D721Med (cell line): ENCODE measurements at places on chromosomes 5 and 9.
A peak's percentile ranks its signal among the peaks of the same experiment; 100 is the strongest.

GRCh38 chr5:55899344-55899743, 48.2 kb downstream of the IL31RA start:
- DNase-seq: no peak

GRCh38 chr9:124340219-124341069, 74.8 kb downstream of the PSMB7 start:
- DNase-seq: no peak

DNA sequence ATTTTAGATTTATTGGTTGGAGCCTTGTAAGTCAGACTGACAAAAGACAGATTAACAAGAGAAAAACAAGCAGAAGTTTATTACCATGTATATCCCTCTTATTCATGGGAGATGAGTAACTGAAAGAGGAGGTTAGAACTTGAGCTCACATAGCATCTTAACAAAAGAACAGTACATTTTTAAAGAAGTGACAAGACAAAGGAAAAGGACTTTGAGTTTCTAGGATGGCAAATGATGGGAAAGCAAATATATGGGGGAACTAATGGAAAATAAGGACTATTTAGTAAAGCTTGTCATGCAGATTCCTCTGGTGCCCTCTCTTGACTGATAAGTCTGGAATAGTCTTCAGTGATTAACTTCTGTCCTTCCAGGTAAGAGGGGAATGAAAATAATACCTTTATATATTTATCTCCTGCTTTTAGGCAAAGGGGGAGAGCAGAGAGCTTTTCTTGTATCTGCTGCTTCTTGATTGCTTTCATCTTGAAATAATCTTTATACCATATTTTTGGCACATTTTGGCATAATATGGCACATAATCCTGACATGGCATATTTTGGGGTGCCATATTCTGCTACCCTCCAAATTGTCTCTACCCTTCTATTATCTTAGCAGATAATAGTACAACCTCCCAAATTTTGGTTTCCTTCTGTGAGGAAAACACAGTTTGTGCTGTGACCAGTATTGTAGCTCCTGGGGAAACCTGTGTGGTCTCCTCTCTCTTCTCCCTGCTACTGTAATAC, 206.8 kb downstream of the TMC1 start:
- DNase-seq: no peak

DNA sequence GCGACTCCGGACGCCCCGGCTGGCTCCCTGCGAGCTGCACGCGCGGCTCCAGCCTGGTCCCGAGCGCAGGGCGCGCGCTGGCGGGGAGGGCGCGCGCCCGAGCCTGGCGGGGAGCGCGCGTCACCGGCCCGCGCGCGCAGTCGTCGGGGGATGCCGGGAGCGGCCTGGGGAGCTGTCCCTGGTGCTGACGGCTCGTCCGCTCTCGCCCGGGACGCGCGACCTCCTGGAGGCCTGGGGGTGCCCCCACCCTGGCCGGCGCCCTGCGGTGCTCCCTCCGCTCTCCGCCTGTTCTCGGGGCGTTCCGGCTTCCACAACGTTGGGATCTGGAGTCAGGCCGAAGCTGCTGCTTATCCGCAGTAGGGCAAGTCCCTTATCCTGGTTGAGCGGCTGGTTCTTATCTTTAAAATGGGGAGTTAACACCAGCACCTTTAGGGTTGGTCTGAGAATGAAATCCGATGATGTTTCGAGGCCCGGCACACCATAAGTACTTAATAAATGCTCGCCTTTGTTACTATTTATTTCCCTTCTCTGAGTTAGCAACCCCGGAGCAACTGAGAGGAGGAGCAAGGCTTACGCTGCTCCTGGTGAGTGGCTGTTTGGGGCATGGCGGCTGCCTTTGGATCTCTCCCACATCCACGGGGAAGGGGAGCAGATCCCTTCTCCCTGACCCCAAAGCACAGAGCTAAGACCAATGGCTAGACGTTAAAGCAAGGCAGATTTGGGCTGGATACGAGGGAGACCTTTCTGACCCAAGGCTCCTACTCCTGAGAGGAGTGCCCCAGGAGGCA, at the start of gene FAM163B:
TSS of gene FAM163B (minus strand) at position 79 of the 788 bp plus-strand sequence. CDS start 29,166 bp downstream, outside the sequence.
- peak; percentile 50 for DNase-seq

GRCh38 chr9:93119953-93120845, 13.9 kb downstream of the NINJ1 start:
- peak; percentile 15 for DNase-seq

DNA sequence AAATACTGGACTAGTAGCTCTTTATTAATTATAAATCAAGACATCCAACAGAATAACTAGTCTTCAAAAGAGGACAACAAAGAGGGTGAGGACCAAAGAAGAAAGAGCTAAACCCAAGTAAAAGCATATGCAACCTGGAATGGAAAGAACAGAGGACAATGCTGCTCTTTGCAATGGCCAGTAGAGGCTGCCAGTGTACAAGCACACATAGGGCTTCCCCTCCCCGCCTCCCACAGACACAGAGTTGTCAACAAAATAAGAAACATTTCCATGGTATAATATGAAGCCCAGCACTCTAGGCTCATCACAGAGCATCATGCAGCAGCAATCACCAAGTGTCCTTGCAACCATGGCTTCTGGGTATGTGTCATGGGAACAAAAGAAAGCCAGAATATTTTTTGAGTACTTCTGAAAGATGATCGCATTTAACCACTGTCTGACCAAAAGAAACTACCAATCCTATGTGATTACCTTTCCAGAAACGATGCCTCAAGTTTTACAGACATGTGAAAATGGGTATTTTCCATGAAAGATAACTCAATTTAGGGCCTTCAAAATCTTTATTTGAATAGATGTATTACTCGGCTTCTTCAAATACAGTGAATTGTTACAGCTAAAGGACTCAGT, 58.1 kb downstream of the RFX3 start:
- DNase-seq: no peak

DNA sequence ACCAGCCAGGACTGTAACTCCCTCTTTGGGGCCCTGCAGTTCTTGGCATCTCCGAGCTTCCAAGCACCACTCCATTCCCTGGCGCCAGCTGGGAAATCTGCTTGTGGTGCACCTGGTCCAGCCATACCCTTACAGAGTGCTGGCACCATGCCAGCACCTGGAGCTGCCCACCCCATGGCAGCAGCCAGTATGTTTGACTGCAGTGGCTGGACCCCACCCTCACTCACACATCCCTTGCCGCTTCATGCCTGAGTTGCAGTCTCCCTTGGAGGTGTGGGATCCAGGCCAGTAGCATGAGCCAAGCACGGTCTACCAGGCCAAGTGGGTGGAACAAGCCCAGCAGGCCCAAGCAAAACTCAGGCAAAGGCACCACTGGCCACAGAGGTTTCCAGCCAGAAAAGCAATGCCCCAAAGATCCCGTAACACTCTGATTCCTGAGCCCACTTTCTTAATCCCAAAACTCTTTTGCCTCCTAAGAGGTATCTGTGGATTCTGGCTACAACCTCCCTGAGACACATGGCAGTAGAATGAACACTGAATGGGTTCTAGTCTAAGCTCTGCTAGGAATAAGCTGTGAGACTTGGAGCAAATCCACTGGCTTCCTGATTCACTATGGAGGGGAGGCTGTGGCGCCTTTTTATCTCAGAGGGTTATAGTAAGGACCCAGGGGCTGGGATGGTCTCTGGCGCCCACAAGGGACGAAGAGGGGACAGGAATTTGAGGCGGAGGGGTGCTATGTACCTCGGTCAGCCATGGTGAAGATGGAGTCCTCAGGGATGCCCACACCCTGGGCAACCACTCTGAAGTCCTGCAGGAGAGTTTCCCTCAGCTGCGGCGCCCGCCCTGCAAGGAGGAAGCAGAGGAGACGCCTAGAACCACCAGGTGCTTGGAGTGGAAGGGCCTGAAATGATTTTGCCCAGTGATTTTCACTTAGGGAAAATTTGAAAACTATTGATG, 5.6 kb downstream of the AMBP start:
- no peak for DNase-seq

DNA sequence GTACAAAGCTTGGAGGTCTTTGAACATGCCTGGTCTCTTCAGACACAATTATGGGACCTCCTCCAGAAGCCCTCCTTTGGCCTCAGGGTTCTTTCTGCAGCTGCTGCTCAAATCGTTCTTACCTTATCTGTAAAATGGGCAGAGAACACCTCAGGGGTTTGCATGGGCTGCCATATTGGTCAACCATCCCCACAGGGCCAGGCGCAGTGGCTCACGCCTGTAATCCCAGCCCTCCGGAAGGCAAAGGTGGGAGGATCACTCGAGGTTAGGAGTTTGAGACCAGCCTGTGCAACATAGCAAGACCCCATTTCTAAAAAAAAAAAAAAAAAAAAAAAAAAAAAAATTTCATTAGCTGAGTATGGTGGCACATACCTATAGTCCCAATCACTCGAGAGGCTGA, 29.1 kb upstream of the TCF7 start:
- no peak for DNase-seq

DNA sequence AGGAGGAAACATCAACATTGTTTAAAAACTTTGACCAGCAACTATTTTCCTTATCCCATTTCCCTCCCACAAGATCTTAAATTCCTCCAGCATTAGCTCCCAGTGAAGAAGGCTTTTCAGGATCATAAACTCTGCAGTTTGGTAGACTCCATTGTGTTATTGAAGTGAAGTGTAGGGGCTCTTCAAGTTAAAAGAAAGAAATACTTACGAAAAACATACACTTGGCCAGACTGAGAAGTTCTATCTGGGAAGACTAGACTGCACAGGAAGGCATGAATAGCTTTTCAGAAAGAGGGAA, 22.3 kb downstream of the LIFR start:
- no peak for DNase-seq

GRCh38 chr5:157870837-157871834, 12.2 kb upstream of the CLINT1 start:
- no peak for DNase-seq

DNA sequence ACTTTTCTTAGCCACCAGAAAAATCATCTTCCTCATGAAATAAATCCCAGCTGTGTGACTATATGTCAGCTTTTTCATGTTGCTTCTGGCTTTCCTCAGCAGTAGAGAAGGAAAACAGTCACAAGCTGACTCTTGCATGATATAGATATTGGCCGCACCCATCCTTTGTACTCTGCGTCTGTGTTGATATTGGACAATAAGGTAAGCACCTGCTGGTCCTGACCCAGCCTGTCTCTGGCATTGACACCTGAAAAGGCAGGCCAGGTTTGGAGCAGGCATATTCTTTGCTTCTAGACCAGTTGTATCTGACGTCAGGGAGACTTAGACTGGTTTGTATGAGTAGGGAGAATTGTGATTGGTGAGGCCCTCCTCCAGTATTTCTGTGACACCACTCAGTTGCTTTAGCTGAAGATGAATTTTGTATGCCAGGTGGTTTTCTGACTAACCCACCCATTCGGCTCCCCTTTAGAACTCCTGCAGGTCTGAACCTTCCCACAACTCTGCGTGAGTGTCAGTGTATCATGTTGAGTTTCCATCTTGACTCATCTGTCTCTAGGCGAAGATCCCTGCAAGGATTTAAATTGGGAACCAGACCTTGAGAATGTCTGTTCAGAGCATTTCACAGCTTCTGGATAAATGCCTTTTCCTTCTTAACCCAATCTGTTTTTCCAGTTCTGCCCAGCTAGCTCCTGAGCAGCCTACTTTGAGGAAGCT, 151.2 kb upstream of the RUSC2 start:
- no peak for DNase-seq

- no peak for DNase-seq
Measured at GRCh38 chr5:176562189-176562588, 13.0 kb downstream of the CDHR2 start.

GRCh38 chr5:95398989-95399388, 7.8 kb downstream of the FAM81B start:
- DNase-seq: no peak

DNA sequence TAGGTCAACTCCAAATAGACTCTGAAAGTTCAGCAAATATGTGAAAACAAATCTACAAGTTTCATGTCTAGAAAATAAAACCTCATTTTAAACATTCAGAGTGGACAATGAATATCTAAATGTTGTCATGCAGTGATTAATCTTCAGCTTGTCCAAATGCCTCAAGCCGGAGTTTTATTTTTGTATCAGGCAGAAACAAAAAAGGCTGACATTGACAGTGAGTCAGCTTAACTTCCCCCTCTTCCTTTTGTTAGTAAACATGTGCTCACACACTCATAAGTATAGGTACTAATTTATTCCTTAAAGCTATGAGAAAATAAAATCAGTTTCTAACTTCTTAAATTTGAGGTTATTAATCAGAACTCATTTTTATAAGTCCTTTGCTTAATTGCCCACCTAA, 467.9 kb upstream of the DAB2 start:
- DNase-seq: no peak

- DNase-seq: no peak
Measured at GRCh38 chr5:173451031-173451430, 122.8 kb upstream of the STC2 start.

DNA sequence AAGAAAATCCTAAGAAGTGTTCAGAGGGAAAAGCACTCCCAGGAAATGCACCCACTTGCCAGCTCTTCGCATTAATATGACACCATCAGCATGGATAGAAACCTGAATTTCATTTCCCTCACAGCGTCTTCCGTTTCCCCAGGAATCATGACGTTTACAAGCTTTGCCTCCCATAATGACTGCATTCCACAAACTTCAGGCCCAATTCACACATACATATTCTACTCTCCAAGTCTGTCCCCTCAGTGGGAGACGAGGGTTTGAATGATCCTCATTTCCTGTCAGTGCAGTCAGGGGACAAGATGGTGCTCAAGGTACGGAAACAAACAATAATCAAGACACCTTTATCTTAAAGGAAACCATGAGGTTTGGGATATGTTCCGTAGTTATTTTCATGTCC, 44.9 kb upstream of the MAN2A1 start:
- DNase-seq: no peak

DNA sequence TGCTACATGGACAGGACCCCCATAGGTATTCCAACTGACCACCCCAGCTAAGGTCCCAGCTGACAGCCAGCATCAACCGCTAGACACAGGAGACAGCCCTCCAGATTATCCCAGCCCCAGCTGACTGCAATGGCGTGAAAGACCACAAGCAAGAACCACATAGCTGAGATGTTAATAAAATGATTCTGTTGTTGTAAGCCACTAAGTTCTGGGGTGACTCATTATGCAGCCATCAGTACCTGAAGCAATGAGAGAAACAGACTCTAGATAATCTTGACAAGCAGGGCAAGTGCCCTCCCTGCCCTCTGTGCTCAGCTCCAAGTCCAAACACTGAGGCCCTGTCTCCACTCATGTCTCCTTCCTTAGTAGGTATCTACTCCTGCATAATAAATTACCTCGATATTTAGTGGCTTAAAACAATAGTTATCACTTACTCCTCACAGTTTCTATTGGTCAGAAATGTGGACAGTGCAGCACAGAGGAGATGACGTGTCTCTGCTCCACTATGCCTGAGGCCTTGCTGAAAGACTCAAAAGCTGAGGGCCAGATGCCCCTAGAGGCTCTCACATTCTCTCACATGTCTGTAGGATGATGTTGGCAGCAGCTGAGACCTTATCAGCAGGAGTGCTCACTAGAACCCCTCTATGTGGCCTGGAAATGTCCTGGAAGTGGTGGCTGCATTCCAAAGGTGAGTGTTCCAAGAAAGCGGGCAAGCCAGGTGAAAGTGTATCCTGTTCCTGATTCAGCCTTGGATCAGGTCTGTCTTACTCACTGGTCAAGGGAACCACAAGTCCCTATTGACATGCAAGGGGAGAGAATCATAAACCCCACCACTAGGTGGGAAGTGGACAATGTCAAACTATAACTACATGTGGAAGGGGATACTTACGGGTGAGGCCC, 2.5 kb downstream of the MGAT1 start:
- no peak for DNase-seq
